ENCODE measurements at places on chromosomes 6 and 20.

DNA sequence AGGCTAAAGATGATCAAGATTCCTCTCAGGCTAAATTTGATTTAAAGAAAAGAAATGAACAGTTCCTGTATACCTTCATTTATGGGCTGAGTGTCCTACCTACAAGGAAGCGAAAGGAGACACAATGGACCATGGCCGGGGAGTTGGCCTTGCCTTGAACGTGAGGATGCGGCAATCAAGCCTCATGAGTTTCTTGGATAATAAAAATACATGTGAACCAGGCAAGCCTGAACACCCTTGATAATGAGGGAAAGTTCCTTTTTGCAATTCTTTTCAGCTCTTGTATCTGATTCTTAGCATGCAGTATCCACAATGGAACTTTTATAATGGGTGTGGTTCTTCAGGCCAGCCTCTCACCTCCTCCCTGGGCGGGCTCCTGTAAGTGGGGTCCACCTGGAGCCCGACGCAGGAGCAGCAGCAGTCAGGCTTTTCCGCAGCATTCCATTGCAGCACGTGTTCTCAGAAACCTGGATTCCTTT lies 83.8 kb downstream of the RNASET2 start:
- DNase-seq: no peak

DNA sequence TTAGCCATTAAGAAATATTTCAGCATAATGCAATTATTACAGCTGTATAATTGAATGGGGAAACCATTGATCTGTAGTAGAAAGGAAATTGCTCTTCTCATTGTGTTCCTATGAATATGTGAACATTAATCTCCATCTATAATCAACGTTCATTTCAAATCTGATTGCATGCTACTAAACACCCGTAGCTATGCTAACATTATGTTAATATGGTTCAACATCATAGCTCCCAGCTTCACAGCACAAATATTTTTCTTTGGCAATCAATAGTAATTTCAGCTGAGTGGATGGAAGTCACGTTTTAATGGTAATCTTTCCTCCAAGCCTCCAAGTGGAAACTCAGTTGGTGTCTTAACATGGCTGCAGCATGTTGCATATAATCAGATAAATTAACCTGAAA lies 454.4 kb downstream of the MAFB start:
- DNase-seq: no peak

DNA sequence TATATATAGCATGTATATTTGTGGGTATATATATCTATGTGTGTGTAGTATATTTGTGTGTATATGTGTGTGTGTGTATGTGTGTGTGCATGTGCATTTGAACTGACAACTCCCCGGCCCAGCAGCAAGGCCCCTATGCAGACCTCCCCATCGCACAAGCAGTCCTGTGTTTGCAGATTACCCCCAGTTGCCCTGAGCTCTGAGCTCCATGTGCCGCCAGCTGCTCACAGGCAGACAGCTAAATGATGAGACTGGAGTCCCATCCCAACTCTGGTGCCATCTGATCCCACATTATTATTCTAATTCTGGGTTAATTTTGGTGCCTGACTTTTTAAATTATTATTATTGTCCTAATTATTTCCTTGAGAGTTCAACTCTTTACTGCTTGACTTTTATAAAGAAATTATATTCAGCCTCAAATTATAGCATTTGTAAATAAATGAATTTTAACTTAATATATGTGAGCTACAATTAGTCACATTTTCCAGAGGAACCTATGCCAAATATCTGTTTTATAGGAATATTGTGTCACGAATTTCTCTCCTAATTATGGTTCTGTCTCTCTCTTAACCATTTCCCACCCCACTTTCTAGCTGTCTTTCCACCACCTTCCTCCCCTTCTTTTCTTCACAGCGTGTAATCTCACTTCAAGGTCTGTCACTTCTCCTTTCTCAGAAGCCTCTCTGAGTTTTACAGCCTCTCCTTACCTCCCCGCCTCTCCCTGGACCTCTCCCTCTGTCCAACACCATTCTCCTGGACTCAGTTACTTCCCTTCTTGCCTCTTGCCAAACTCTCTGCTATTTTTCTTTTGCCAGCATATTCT lies 90.6 kb upstream of the SYNDIG1 start:
- no peak for DNase-seq

DNA sequence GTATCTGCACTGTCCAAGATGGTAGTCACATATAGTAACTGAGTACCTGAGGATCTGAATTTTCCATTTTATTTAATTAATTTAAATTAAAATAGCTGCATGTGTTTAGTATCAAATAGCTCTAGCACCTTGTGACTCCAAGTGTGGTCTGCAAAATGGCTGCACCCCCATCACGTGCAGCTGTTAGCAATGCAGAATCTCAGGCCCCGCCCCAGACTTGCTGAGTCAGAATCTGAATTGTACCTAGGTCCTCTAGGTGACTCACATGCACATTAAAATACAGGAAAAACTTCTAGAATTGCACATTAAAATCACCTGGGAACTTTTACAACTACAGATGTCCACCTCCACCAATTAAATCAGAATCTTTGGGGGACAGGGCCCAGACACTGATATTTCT lies 19.2 kb upstream of the FAM83C start:
- DNase-seq: peak; percentile 33

- no peak for DNase-seq
Measured at GRCh38 chr20:914727-915498, 1.2 kb downstream of the ANGPT4 start.

DNA sequence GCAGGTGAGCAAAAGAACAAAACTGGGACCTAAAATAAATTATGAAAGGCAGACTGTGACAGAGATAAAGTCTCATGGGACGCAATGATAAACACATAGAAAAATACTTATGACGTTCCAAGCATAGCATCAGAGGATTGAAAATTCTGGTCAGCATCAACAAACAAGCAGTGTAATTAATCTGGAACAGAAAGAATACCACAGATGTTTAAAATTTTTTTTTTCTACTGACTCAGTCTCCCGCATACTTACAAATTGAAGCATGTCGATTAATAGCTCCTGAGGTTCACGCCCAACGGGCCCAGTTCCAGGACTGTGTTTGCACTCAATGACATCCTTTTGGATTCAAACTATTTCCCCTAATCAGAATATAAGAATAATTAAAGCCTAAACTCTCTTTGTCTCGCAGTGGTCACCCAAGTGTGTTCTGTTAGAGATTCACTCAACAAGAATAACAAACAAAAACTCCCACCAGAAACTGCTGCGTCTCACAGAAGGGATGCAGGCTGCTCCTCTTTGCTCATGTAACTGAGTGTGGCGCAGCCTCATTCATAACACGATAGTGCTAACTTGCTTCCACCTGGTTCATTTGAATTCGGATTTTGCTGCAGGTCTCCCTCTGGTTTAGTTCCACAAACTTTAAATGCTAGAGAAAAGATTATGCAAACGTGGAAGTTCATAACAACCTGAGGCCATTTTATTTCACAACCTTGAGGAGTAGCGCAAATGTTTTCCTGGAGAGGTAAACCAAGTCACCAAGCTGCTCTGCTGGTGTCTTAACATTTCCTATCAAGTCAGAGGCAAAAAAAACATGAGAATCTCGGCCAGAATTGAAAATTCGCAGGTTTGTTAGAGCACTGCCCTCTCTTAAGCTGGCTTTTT lies 69.0 kb upstream of the CITED2 start:
- no peak for DNase-seq

DNA sequence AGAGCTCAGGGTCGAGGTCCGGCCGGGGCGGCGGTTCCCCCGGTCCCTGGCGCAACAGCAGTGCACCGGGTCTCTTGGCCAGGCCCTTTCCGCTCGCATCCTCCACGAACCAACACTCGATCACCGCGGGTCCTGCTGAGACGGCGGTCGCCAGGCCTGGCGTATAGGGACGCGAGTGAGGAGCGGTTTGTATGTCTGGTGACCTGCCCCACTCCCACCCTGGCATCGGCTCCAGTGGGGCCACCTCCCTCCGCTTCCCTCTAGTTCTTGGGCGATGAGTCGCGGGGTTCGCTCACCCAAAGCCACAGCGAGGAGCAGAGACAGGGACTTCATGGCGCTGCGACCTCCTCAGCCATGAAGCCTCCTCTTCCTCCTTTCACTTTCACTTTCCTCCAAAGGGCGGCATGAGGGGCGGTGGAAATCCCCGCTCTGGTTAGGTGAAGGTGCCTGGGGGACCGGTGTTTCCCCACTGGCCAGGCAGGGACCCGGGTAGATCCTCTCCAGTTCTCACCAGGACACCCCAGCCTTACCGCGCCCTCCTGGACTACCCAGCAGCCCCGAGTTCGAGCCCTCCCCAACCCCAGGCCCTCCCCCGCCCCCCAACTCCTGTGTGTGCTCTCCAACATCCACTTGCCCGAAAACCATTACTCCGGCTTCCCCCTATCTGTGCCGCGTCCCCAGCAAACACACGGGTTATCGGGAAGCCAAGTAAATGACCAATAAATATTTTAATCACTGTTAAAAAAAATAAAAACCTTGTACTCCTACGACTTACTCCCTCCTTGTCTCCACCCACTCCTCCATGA lies at the start of gene TAPBP:
Gene TAPBP (minus strand): TSS at position 370 of the 806 bp plus-strand sequence. CDS start 37 bp downstream, at position 333.
- DNase-seq: peak; percentile 90

GRCh38 chr6:141133836-141134235 lies 998.9 kb upstream of the GJE1 start:
- no peak for DNase-seq
